ENCODE measurements at places on chromosomes 7 and 10.

DNA sequence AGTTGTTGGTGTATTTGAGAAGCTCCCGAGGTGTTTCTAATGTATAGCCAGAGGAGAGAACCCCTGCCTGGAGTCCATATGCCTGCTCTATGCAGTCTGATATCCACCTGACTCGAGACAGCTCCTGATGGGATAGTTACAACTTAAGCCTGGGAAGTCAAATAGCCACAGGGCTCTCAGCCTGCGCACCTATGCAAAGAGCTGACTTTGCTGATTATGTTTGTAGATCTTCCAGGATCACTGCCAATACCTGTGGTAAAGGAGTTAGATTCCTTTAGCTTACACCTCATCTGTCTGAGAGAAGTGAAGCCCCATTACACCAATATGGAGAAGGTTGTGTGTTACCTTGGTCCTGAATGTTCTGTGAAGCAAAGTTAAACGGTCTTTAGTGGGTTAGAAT, 1063.3 kb downstream of the NRG3 start:
- DNase-seq, result no peak

GRCh38 chr10:58063861-58064480, 203.7 kb downstream of the IPMK start:
- DNase-seq, result no peak

DNA sequence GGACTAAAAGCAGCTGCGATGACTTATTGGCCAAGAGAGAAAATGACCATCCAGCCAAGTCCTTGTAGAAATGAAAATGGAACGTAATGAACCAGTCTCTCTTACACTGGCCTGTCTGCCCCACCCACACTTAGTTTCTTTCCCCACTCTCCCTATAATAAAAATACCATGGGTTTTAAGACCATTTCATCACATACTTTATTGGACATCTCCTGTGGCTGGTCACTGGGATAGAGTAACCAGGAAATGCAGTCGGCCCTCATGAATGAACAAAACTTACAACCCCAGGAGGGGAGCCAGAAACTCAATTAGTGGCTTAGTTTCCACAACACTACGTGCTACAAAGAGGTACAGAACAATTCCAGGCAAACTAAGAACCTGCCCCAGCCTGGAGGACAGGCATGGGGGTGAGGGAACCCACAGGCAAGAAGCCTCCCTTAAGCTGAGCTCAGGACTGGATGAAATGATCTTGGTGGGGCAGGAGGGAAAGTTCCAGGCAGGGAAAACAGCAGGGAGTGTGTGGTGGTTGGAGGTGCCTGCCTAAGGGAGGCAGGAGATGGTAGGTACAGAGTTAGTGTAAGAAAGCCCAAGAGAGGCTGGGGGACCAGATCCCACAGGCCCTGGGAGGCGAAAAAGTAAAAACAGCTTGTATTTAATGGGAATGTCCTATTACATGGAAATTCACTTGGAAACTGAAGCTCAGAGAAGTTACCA, 29.6 kb downstream of the MKI67 start:
- no peak for DNase-seq

GRCh38 chr7:69659983-69660382, 61.7 kb downstream of the AUTS2 start:
- no peak for DNase-seq

GRCh38 chr7:148403466-148403993, 187.0 kb upstream of the C7orf33 start:
- no peak for DNase-seq

DNA sequence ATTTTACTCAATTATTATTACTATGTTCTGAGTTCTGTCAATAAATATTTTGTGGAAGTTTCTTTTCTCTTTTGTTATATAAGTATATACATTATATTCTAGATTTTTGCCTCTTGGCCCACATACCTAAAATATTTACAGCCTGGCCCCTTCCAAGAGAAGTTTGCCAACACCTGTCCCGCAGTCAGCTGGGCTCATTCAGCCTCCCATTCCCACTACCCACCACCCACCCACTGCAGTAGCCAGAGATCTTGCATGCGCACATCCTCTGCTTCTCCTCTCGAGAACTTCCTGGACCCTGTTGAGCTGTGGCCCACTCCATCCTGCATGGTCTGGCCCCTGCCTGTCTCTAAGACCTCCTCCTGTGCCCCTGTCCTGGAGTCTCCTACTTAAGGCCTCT, 33.6 kb downstream of the WIPF3 start:
- no peak for DNase-seq

- no peak for DNase-seq
Measured at GRCh38 chr10:27526242-27526641, 22.1 kb downstream of the RAB18 start.

DNA sequence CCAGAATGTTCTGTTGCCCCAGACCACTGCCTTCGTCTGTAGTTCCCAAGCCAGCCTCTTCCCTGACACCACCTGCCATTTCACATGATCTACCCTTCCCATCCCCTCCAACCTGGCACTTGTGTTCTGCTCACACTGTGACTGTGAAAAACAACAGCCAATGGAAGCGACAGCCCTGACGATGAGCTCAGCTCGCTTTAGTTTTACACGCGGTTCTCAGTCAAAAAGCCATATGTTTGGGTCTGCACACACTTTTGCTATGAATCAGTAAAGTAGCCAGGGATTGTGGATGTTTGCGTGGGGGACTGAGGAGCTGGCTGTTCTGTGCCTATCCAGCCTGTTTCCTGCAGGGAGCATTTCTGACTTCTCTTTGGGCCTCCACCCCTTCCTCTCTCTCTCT, 282.7 kb downstream of the WDR11 start:
- no peak for DNase-seq

DNA sequence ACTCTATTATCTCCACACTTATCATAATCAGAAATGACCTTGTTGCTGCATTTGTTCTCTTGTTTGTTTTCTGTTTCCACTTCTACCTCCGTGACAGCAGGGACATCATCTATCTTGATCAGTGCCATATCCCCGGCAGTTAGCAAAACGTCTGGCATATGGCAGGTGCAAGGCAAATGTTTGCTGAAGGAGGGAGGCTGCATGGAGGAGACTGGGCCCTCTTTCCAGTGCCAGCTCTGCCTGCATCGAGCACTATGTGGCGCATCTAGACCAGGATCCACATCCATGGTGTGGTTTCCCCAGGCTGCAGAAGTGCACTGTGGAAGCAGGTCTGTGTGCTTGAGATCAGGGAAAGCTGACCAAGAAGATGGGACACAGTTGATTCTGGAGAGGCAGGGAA, 181.2 kb downstream of the KCNMA1 start:
- DNase-seq, result no peak

GRCh38 chr7:101410743-101411507, 48.2 kb downstream of the COL26A1 start:
- DNase-seq, result peak; percentile 17

DNA sequence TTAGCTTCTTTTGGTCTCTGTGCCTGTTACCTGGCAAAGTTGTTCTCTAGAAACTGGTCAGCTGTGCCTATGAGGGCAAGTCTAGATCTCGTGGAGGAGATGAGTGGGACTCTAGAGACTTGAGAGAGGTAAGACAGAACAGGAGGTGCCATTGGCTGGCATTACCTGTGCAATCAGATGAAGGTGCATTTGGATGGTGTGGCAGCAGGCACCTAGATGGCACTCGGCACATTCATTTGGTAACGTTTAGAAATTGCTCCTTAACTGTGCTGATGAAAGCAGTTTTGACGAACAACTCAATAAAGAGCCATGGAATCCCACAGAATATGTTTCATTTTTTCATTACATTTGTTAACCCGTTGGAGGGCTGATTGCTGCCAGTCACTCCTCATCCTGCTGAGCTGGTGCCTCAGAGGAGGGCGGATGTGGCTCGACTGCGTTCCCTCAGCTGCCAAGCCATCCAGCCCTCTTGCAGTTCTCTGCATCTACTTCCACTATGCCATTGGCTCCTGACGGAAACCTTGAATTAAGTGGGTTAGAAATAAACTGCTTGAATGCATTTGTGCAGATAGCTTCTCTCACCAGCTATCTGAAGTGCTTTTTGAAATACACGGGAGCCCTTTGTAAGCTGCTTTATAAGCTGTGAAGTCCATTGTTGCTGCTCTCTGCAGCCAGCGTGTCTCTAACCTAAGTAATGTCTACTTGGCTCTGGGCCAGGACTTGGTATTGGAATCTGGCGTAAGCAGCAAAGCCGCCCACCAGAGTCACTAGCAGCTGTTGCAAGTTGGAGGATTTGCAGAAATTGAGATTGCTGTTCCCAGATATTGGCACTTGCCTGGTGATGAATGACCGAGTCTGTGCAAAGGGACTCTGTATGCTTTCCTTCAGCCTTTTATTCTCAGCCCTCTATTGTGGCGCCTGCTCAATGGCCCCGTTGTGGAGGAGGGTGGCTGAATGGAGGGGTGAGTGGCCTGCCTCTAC, 87.4 kb downstream of the LRRC4 start:
- no peak for DNase-seq

DNA sequence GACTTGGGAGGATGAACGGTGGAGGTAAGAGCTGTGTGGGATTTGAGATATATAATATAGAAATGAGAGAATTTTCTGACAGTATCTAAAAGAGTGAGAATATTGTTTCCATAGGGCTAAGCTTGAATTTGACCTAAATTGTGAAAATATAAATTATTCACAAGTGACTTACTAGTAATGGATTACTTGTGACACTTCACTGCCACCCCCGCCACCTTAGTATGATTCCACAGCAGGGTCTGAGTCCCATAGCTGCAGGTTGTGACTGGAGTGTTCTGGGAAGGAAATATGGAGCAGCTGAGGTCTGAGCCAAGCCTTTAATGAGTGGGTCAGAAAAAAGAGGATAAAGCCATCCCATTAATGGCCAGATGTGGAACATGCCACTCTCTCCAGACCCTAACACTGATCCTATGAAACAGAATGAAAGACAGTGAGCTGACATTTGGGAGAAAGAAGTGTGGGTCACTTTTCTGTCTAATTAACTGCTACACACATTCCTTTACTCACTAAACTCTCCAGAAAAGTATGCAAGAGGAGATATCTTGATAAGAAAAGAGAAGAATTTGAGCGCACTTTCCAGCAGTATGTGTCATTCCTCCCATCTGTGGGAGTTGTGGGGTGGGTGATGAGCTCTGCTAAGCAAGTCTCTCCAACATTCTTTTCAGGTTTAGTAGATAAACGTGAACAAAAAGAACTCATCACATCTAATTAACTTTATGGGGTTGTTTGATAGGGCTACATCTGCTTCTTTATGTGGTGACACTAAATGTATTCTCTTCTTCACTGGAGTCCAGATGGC, 1193.4 kb downstream of the SORCS3 start:
- DNase-seq, result no peak

GRCh38 chr10:124525751-124526600, 64.4 kb downstream of the LHPP start:
- DNase-seq, result no peak

DNA sequence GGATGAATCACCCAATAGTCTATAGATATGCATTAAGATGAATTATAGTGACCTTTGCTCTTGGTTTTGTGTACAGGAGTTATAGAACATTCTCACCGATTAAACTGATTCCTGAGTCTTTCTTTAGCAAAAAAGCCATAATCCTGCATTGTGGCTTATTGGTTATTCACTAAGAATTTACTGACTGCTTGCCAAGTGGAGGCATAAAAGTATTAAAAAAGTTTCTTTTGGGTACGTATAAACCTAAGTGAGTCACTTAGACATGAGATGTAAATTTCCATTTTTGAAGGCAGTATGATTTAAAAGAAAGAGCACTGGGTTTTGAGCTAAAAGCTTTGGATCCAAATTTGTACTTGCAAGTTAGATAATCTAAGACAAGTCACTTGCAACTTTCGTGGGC, 100.7 kb downstream of the CDK6 start:
- DNase-seq, result no peak

DNA sequence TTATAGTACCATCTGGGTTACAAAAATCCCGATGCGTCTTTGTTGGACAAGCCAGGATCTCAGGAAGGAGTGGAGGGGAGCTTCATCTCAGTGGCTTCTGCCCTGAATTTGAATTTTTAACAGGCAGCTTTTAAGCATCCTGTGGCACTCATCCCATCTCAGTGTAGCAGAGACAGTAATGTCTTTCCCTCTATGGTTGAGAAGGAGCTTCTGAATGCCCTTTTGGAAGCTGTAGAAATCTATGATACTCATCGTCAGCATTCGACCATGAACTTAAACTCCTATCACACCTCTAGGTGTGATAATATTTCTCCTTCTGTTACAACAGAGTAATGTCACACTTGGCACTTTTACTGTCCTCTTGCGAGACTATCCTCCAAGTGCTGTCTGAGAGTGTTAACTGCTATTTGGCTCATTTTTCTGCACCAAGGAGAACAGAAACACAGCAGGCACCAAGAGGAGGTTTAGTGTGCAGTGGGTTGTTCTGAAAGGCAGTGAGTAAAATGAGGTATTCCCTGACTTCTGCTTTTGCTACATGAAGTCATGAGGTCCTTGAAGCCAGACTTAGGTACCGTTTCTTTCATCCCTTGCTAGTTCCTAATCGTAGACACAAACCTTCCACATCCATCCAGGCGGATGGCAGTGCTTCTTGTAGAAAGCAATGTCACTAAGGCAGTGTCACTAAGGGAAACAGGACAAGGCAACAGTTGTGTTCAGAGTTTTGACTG, 177.4 kb downstream of the CELF2 start:
- no peak for DNase-seq

- DNase-seq, result no peak
Measured at GRCh38 chr7:28920424-28920823, 37.7 kb downstream of the TRIL start.

GRCh38 chr10:25633542-25633941, 300.5 kb upstream of the MYO3A start:
- no peak for DNase-seq

DNA sequence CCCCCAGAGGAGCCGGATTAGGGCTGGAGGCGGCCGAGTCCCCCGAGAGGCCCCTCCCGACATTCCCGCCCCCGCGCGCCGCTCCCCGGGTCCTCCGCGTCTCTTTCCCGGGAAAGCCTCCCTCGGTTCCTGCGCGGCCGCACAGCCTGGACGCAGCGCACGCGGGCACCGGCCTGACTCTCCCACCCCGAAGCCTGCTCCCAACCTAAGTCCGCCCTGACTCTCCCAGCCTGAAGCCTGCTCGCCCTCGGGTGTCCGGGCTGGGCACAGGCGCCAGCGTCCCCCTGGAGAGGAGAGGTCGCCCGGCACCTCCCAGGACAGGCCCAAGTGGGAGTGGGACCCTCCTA, 441 bp upstream of the VENTX start:
- DNase-seq, result no peak

All from activated T-cell treated with anti-CD3 and anti-CD28 coated beads for 4 hours (primary cell).